ENCODE measurements at places on chromosomes 6 and 20.

GRCh38 chr6:75483136-75483952 is 10.3 kb downstream of the FILIP1 start:
- no peak for DNase-seq

GRCh38 chr6:170089963-170090362 is 200.9 kb downstream of the DLL1 start:
- peak; percentile 12 for DNase-seq

DNA sequence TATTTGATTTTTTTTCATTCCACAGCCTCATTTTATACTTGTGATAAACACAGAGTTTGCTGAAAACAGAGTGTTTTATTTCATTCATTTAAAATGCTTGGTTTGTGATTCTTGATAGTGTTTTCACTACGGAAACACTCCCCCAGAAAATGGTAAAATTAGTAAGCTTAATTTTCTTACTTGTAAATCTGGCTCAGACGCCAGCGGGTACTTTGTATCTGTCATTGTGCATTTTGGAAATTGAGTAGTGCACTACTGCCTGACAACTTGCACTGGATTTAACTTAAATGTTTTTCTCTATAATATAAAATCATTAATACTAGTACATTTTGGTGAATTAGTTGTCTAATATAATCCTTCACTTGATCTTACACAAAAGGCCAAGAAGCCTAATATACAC is 37.0 kb upstream of the HINT3 start:
- DNase-seq = no peak

DNA sequence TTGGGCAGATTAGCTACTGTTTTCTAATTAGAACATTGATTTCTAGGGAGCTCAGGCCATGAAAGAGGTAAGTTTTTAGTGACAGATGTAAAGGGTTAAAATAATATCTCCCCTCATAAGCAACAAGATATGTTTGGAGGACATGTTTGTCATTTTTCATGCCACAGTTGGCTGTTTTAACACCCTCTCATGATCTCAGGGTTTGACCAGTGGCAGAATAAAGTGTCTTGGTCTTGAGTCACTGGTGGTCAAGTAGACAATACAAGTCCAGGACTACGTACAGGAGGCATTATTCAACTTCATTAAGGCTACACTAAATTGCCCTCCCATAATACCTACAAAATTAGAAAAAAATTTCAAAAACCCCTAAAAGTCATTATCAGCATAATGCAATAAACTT is 92.6 kb downstream of the F13A1 start:
- DNase-seq = no peak

DNA sequence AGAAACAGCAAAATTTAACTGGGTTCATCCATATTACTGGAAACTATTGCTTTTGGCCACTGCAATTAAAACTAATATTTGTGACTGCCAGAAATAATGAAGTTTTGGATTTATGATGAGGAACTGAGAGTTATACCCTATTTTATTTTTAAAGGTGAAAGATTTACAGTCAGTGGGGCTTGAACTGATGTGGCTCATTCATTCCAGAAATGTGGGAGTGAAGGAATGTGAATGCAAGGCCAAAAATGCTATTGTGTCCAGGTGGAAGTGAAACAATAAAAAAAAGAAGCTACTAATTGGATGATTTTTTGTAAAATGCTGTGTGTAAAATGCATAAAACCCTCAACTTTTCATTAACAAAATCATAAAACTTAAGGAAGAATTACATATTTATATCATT is 491.9 kb downstream of the COL12A1 start:
- DNase-seq = no peak

GRCh38 chr6:166259296-166259977 is 48.8 kb downstream of the PRR18 start:
- no peak for DNase-seq

GRCh38 chr6:135282395-135282794 is 101.3 kb downstream of the MYB start:
- no peak for DNase-seq

DNA sequence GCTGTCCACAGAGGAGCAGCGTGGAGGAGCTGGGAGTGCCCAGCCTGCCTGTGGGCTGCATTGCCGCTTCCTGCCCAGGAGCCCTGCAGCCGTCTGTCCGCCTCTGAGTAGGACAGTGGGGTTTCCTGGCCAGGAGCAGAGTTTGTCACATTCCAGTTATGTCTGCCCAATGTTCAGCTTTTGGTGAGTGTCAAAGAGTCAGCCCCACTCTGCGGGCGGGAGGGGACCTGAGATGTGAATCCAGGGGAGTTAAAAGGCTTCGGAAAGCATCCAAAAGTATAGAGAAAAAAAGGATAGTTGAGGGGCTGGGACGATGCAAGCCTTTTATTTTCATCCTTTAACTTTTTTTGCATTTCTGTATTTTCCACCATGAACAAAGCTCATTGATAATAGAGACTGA is 7.2 kb upstream of the GATA5 start:
- no peak for DNase-seq

GRCh38 chr6:3205913-3206312 is 21.5 kb downstream of the TUBB2B start:
- DNase-seq = no peak

GRCh38 chr6:139418481-139419132 is 44.2 kb upstream of the CITED2 start:
- no peak for DNase-seq

GRCh38 chr6:136093835-136094234 is 156.3 kb downstream of the MTFR2 start:
- DNase-seq = no peak

DNA sequence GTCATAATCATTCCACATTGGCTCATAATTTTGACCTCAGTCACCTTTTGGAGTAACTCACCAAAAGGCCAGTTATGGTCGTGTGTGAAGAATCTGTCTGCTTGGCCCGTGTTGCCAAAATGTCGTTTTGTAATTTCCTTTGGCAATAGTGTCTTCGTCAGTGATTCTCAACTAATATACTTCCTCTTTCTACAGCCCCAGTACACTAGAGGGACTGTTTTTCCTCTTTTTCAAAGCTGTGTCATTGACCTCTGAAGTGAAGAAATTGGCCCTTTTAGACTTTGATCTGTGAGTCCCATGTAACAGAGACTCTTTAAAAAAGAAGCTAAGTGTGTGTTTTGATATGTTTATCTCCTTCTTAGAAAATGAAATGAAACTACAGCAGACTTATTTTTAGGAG is 5.2 kb downstream of the FOXO3 start:
- no peak for DNase-seq

DNA sequence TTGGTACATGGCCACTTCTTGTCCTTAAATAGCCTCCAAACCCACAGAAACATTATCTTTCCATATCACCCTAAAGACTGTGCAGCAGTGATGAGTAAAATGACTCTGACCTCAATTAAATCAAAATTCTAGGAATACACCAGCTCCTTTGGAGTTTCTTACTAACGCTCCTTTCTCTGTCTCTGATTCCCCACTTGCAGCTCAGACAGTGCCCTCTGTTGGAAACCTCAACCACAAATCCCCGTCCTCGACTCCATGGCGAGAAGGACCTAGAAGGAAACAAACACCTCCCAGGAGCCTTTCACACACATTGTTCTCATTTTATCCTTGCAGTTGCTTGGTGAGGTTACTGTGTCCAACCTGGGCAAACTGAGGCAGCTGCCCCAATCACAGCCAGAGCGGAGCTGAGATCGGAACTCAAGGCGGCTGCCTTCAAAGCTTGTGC is 17.7 kb upstream of the PARD6B start:
- no peak for DNase-seq

GRCh38 chr6:104860221-104860620 is 502 bp upstream of the HACE1 start:
- no peak for DNase-seq

- DNase-seq = peak; percentile 25
Measured at GRCh38 chr6:44064089-44064947, 62.9 kb downstream of the MRPL14 start.

DNA sequence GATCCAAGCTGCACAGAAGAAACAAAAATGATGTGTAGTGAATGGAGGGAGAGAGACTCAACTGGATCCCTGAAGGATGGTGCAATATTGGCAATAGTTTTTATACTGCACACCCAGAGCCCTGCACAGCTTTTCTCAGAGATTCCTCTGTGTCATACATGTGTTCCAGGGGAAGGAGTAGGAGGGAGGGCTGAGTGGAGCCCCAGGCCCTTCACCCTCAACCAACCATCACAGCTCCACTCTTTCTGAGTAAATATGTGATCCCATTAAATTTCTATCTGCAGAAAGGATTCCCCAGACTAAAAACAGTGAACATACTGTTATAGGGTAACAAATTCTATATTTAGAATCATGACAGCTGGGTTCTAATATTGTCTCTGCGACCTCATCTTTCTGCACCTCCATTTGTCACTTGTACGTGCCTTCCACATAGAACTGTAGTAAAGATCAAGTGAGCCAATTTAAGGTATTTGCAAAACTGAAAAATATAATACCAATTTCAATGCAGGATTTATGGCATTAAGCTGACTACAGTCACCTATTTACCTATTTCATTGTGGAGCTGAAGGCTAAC is 421.4 kb upstream of the NRSN1 start:
- no peak for DNase-seq

- peak; percentile 14 for DNase-seq
Measured at GRCh38 chr6:143368426-143368825, 82.1 kb downstream of the ADAT2 start.

GRCh38 chr20:496126-496696 is 33.9 kb upstream of the TBC1D20 start:
- no peak for DNase-seq

- DNase-seq = no peak
Measured at GRCh38 chr20:12957968-12958367, 50.8 kb upstream of the SPTLC3 start.

GRCh38 chr6:108715832-108716231 is 132.4 kb upstream of the ARMC2 start:
- DNase-seq = no peak

DNA sequence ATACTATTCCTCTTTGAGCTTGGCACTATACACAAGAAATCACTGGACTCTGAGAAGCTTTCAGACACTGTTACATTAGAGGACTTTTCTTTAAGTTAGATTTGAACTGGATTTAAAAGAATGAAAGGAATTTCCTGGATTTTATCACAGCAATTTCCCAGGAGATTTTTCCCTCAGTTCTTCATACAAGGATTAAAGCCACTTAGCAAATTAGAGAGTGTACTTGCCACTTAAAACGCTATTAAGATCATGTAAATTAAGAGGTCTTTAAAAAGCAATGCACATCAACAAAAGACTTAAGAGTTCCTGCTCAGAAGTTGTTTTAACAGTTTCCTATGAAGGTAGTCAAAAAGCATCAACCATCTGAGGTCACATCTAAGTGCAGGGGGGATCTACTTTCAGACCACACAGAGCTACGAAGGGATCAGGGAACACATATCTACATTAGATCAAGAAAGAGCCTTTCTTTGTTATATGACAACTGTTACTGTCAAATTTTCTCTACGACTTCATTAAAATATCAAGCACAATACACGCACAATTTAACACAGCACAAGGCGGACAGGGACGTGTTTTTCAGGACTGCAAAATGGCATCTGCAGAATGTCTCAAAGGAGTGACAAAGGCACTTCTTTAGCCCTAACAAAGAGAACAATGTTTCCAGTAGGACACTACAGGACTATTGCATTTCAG is 65.8 kb downstream of the EPB41L2 start:
- no peak for DNase-seq

DNA sequence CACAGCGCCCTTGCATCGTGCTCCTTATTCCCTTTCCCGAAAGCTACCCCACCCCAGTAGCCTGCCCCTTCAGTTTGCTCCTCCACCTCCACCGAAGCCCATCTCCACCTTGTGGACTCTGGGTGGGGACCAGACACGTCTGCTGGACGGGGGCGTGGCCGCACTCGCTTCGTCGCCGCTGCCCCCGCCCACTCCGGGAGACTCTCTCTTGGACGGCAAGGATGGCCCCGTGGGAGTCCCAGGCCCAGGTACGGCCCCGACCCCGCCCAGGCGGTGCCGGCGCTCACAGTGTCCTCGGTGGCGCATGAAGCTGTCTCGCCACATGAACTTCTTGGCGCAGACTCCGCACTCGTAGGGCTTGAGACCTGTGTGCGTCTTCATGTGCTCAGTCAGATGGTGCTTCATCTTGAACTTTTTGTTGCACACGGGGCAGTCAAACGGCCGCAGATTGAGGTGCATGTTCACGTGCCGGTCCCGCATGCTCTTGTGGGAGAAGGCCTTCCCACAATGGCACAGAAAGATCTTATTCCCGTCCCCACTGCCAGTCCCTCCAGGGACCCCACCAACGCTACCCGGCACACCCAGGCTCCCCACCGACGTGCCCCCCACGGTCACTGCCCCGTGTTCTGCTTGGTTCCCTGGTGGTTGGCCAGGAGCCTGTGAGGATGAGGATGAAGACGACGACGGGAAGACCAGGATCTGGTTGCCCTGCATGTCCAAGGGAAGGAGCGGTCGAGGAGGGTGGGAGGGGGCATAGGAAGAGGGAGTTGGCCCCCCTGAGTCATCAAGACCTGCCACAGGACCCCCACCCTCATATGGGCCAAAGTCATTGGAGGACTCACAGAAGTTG is 1.3 kb upstream of the TAPBP start:
- peak; percentile 44 for DNase-seq

- DNase-seq = peak; percentile 62
Measured at GRCh38 chr20:58650181-58650775, 805 bp upstream of the STX16 start.

- no peak for DNase-seq
Measured at GRCh38 chr20:53718142-53719021, 124.7 kb upstream of the ZNF217 start.

DNA sequence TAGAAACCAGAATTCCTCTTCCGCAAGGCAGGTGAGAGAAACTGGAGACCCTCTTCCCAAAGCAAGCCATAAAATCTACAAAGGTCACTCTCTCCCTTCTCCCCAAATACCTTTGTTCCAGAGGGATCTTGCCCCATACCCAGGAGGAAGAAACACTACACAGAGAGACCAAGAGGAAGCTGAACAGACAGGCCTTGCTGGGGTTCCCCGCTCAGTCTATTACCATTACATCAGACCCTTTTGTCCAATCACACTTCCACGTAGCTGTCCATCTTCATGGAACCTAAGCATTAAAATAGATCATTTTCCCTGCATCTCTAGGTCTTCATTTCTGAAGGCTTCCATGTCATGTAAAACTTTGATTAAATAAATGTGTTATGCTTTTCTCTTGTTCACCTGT is 32.1 kb downstream of the METTL24 start:
- no peak for DNase-seq

GRCh38 chr6:83403191-83403590 is 27.7 kb downstream of the ME1 start:
- DNase-seq = no peak

GRCh38 chr6:16238963-16239797 is 793 bp downstream of the GMPR start:
- peak; percentile 35 for DNase-seq
